Muscle of arm (tissue), 14 donors: ENCODE measurements at places on chromosomes 6 and 20.

DNA sequence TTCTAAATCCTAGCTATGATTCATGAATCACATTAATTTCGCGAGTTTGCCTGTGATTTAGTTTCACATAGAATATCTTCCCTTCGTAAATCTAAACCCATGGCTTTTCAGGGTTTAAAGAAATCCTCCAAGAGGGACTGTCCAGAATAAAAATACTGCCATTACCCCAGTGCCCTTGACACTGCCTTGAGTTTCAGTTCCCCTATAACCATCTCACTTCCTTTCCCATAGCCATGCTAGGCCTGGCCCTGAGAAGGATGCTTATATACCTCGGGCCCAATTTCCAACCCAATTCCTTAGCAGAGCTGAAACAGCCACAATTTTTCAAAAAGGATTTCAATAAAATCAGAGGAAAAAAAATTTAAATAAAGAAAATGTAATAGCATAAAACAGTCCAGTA, 697.3 kb downstream of the FRK start:
- DNase-seq: no peak

- no peak for DNase-seq
These were observed 280.5 kb upstream of the OPRM1 start for GRCh38 chr6:153758516-153758915.

GRCh38 chr20:16819483-16819882, 71.3 kb downstream of the OTOR start:
- DNase-seq: no peak

DNA sequence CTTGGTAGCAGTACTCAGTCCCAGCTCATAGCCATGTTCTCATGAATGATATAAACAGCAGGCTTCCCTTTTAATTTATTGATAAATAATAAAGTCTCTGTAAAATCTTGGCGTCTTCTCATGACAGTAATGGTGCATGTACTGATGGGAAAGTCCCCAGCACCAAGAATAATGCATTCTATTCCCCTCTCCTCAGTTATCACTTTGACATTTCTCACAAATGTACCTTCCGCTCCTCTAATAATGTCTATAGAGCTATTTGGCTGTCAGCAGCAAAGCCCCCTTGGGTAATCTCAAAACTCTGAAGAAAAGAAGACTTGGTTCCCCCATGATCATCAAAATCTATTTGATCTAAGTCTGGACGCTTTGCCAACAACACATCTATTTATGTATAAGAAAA, 185.0 kb upstream of the SPTLC3 start:
- DNase-seq: no peak

- DNase-seq: peak; percentile 21
These were observed 81.7 kb upstream of the PDE10A start for GRCh38 chr6:165744555-165745228.

DNA sequence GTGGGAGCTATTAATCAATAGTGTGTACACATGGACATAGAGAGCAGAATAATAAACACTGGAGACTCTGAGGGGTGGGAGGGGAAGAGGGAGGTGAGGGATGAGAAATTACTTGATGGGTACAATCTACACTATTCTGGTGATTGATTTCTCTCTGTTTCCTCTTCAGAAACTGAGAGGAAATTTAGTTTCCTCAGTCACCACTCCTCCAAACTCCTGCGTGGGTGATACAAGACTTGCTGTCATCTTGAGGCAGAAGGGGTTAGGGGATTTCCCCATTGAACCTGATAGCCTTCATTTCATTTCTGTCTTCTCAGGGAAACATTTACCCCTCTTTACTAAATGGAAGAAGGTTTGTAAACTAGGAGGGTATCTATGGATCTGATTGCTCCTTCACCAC, 84.3 kb upstream of the ESR1 start:
- DNase-seq: no peak

DNA sequence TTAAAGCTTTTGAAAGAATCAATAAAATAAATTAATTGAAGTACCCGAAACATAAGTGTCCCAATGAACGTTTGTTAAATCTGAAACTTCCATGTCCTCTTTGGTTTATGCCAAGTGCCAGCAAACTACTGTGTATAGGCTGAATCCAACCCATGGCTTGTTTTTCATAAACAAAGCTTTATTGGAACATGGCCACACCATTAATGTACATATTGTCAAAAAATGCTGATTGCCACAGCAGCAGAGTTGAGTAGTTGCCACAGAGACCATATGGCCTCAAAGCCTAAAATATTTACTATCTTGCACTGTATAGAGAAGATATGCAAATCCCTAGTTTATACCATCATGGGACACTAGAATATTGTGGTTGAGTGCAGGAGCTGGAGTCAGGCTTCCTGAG, 406.1 kb downstream of the MAFB start:
- DNase-seq: no peak

DNA sequence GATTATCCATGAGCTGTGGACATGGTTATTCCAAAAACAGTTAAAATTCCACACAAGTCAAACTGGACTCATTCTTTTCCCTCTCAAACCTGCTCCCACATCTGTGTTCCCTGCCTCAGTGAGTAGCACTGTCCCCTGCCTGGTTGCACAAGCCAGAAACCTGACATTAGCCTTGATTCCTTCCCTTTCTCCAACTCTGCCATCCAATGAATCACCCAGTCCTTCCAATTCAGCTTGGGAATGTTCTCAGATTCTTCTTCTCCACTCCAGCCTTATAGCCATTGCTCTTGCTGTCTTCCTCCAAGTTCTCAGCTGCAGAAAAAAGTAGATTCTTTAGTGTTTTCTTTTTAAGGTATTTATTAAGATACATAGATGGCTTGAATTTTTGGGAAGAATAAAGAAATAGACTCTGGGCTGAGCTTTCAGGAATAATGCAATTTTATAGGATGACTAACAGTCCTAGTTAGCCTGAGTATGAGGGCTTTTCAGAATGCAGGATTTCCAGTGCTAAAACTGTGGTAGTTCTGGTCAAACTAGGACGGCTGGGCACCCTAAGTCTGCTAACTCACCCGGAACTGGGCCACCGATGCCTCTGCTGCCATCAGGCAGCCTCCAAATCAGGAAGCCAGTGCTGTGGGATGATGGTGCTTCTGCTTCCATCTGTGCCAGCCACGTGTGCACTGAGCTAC, 18.2 kb upstream of the SASH1 start:
- DNase-seq: no peak

- DNase-seq: no peak
These were observed 212.3 kb upstream of the PMEPA1 start for GRCh38 chr20:57922083-57922482.

DNA sequence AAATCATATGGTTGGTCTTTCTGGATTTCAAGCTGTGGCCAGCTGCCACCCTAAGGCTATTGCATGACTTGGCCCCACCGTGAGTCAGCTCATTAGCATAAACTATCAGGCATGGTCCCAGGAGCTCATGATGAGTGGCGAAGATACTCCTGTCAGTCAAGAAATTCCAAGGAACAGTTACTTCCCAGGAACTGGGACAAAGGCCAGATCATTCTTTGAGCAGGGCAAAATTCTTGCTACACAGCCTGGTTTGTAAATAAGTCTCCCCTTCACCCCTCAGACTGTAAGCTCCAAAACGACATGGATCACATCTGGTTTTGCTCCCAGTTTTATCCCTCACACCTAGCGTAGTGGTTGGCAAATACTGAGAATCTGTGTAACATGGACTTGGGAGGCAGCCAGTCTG, 33.0 kb upstream of the KIAA1586 start:
- DNase-seq: no peak

DNA sequence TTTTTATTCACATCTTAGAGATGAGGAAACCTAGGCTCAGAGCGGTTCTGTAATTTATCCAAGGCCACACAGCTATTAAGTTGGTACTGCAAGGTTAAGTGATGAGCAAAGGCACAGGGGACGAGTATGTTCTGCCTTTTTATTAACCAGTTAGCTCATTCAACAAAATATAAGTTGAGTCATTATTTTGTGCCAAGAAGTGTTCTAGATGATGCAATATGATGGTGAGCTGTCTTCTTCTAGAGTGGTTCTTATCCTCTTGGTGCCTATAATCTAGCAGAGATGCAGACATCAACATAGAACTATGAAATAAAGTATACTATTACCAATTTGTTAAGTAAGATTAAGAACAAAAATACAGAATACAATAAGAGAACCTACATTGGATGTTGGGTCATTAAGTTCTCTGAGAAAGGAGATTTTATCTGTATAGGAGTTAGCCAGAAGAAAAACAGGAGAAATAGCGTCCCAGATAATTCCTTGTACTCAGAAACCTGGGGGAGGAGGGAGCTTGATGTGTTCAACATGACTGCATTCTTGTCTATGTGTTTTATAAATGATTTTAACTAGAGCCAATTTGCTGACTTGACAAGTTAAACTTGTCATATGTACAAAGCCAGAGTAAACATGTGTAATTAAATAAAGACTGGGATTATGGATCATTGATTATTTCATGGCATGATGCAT, 122.3 kb downstream of the TBXT start:
- no peak for DNase-seq

DNA sequence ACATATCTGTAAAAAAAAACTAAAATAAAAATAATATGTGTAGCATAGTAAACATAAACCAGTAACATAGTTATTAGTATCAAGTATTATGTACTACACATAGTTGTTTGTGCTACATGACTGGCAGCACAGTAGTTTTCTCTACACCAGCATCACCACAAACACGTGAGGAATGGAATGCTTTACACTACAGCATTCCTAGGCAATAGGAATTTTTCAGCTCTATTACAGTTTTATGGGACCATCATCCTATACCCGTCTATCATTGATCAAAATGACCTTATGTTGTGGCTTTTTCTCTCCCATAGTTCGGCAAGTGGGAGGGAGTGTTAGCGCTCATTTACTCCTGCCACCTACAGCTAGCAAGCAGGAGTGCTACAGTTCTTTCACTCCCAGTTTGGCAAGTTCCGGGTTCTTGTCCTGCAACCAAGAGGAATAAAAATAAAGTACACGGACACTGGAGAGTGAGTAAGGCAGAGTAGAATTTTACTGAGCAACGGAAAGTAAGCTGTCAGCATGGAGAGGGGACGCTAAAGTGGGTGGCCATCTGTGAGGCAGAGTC, 196.8 kb upstream of the HSF2 start:
- DNase-seq: no peak

DNA sequence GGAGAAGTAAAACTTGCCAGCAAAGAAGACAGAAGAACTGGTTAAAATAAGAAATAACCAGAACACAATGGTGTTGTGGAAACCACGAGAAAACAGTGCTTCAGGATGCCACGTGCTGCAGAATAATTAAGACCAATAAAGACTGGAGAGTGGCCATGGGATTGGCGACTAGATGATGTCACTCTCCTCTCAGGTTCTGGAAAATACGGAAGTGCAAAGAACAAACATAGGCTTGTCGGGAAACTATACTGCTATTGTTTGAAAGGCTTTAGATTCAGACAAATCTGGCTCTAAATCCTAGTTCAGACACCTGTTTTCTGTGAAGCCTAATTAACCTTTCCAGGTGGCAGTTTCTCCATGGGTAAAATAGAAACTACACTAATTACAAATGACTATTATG, 138.4 kb upstream of the STXBP5 start:
- no peak for DNase-seq
